ENCODE measurements at places on chromosomes 1 and 21.

GRCh38 chr1:25744140-25744581, 55.8 kb upstream of the SELENON start:
- DNase-seq: no peak

DNA sequence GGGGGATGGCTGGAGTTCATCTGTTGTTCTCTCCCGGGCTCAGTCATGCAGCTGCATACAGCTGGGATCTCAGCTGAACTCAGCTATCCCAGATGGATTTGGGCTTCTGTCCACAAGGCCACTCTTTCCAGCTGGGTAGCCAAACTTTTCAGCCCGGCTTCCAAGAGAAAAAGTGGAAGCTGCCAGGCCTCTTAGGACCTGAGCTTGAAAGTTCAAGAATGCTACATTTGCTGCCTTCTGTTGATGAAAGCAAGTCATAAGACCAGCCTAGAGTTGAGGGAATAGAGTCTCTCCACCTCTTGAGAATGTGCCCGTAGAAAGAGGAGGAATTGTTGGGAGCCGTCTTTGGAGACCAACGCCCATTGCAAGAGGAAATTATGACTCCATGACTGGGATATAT, 95.3 kb downstream of the C1orf21 start:
- DNase-seq: no peak

- DNase-seq: no peak
Measured at GRCh38 chr1:5419501-5419900, 572.7 kb downstream of the NPHP4 start.

DNA sequence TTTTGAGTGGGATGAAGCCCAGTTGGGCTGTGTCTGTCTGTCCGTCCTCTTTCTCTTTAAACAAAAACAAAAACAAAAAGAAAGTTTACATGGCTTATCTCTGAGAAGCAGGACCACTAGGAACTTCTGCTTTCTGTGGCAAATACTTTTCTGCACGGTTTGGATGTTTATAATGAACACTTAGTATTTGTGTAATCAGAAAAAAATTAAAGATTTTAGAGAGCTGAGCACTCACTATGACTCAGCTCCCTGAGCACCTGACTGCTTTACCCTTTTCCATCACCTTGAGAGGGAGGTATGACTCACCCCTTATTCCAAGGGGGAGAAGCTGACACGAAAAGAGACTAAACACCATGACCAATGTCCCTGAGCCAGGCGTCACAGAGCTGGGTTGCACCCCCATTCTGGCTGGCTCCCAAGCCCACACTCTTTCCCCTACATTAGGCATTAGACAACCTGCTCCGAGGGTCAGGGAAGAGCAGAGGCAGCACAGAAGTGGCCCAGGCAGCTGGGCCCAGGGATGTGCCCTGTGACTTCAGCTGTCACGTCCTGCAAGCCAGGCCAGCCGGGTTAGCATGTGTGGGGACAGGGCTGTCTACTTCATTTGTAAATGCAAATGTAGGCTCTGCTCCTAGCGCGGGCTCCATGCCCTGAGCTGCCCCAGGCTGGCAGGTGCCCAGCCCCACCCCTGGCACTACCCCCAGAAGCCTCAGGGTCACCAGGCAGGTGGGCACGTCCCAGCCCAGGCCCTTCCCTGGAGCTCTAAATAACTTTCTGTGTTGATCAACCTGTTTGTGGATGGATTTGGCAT, 30.4 kb downstream of the RAP1GAP start:
- no peak for DNase-seq

- DNase-seq: no peak
Measured at GRCh38 chr1:8398677-8399076, 80.8 kb downstream of the SLC45A1 start.

DNA sequence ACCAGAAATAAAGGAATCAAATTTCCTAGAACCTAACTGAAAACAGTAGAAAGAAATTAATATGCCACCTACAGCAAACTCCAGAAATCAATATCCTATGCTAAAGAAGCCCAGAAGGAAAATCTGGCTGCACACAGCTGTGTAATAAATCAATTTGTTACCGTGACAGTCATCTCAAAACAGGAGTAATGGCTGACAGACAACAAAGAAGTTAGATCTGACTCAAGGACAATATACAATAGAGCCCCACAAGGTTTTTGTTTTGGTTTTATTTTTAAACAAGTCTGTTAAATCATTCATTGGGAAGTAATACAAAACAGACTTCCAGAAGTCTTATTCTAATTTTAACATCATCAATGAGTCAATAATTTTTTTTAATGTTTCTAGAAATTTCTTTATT, 168.4 kb downstream of the RERE start:
- DNase-seq: no peak

DNA sequence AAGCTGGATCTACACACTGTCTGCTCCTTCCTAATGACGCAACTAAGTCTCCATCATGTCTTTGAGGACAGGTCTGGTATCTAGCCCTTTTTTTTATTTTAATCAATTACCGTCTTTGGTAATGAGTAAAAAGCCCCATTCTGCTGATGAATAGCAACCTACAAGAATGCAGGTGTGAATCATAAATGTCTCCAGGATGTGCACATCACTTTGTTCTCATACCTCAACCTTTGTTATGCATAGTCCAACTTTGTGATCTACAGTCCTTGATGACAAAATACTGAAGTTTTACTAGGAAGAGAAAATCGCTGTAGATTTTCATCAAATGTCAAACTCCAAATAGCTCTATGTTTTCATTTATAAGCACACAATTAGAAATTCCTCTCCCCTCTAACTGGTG, 39.3 kb downstream of the PLPPR5 start:
- DNase-seq: no peak

DNA sequence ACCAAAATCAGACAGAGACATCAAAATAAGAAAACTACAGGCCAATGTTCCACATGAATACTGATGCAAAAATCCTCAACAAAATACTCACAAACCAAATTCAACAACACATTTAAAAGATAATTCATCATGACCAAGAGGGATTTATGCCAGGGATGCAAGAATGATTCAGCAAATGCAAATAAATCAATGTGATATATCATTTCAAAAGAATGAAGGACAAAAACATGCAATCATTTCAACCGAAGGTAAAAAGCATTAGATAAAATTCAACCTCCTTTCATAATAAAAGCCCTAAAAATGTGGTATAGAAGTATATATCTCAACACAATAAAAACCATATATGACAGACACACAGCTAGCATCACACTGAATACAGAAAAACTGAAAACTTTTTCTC, 81.5 kb upstream of the LYPLAL1 start:
- no peak for DNase-seq

DNA sequence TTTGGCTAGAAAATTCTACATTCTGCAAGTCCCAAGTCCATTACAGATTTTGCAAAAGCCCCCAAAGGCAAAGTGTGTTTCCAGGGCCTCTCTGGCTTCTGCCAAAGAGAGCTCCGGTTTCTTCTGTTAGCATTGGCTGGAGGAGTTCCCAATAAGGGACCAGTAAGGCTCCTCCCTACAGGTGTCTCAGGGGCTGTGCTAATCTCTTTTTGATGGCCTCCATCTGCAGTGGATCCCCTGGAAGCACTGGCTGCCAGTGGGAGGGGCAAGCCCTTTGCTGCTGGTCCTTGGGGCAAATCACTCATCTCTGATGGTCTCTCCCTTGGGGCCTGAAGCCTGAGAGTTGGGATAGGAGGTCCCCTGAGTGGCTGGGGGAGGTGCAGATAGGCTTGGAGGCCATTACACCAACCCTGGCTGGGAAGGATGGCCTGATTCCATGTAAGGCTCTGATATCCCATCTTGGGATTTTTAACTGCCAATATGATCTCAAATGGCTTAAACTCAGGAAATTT, 89.1 kb upstream of the USP24 start:
- no peak for DNase-seq

DNA sequence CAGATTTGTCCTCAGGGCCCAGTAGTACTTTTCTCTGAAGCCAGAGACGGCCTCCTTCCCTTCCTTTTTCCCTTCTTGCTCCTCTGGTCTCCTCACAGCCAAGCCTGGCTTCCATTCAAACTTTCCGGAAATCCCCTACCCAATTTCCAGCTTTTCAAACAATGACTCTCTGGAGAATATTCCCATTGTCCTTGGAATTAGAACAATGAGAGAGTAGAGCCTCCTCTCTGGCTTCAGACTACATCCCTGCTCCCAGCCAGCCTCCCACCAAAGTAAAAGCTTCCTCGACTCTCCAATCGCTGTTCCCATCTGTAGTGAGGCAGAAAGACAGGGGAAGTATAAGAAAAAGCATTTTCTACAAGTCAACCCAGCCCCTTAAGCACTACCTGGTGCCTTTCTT, 77.7 kb upstream of the SOX13 start:
- no peak for DNase-seq

DNA sequence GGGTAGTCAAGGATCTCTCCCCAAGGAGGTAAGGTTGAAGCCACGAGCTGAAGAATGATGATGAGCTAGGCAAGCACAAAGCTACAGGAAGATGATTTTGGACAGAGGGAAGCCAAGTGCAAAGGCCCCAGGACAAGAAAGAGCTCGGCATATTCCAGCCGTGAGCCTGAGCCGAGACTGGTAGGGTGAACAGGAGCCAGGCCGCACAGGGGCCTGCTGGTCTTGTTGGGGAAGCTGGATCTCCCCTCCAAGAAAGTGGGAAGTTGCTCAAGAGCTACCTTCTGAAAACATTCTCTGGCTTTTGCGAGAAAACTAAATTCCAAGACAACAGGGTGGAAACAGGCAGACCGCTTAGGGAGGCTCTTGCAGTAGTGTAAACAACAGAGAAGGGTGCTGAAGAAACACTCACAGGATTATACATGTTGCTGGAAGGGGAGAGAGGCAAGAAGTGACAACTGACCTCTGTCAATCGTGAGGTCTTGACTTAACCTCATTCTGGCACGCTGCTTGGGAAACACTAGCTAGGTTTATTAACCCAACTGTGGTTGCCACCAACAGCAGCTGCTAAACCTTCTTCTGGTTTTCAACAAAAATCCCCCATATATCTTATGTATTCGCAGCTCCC, 625.2 kb downstream of the SMYD3 start:
- no peak for DNase-seq

GRCh38 chr1:93723110-93723509, 41.5 kb upstream of the BCAR3 start:
- DNase-seq: no peak

GRCh38 chr1:182761396-182762395, 27.9 kb upstream of the NPL start:
- no peak for DNase-seq

- DNase-seq: no peak
Measured at GRCh38 chr1:38115682-38116202, 69.1 kb upstream of the POU3F1 start.

DNA sequence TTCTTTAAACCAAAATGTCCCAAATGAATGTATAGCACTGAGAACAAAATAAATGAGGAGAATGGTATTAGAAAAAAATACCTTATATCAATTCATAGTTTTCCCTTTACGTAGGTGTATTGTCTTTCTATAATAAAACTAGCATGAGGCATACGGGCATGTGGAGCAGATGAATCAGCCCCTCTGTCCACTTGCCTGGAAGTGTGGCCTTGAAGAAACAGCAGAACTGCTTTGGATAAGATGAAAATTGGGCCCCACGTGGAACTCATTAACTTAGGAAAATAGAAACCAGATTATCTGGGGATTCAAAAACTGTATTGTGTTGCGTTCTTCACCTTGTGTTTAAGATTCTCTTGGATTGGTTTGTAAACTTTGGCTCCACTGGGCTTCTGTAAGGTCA, 356.8 kb upstream of the B3GALT2 start:
- no peak for DNase-seq

DNA sequence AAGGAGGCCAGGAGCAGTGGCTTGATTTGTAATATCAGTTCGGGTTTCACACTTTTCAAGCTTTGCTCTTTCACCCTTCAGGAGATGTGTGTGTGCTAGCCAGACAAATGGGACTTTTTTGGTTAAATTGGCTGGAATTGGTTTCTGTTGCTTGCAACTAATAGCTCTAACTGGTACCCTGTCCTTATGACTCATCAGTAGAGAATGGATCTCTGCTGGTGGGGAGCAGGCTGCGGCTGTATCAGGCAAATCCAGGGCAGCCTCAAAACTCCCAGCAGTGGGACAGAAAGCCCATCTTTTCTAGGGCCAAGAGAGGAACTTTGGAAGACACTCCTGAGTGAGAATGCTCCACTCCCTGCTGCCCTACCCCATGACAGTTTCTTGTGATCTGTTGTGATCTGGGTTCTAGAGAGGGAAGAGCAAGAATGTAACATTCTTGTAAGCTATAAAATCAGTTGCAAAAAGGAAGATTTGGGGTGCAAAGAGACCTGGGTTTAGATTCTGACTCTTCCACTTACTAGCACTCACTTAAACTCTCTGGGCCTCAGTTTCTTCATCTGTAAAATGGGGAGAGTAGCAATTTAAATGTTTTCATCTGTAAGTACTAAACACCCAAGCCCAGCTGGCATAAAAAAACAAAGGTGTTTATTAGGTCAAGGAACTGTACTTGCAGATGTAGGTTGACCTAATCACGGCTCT, 257.0 kb upstream of the TMEM51 start:
- DNase-seq: no peak

DNA sequence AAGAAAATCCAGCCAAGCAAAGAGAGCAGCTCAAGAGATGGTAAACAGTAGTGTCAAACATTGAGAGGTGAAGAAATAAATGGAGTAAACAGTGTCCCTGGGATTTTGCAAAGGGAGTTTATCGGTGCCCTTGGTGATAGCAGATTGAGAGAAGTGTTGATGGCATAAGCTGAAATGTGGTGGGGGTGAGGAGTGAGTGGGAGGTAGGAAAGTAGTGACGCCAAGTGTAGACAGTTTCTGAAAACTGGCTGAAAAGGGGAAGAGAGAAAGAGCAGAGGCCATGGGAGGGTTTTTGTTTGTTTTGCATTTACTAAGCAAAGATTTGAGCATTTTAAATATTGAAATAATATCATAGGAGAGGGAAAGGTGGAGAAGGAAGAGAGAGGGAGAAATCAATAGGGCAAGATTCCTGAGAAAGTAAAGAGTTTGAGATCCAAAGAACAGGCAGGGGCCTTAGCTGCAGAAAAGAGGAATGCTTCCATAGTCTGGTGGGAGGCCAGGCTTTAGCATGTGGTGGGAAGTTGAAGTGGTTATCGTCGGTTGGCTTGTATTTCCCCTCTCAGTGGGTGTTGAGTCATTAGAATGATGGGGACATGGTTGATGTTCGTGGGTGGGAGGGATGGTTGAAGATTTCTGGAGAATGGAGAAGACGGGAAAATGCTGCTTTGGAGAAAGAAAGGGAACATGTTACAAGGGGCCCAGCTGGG, 26.8 kb upstream of the RASAL2 start:
- no peak for DNase-seq

DNA sequence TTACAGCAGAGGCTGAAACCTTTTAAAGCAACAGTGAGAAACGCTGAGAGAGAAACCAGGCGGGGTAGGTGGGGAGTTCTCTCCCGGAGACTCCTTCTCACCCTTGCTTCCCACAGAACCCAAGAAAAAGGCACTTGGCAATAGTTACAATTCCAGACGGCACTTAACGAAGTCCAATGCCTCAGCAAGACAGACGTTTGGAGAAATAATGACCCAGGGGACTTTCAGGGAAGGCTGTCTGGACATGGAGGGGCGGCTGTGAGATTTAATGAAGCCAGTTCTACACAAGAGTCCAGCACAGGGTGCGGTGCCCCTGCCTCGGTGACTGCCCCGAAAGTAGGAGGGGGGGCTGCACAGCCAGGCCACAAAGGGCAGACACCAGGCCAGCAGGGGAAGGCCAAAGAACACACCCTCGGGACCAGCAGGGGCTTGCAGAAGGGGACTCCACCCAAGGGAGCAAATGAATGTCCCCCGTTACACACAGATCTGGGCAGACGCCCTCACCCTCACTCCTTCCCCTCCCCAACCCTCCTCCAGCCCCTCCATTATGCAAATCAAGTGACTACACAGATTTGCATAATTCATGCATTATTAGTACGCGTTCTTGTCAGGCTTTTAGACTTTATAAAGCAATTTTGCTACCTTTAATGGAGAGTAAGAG, 26.3 kb downstream of the KCNN3 start:
- no peak for DNase-seq

- DNase-seq: no peak
Measured at GRCh38 chr1:9066945-9067807, 2.3 kb downstream of the SLC2A5 start.
